GM23248 (cell line): ENCODE measurements at places on chromosomes 6 and 20. TPM values are rescaled to one million over a fixed set of nuclear protein-coding genes. Genes with fewer than 3 reads are reported as not detected.

Gene TINAG
- not detected in 2 replicates for polyA plus RNA-seq

Gene RFX6
- not detected in 2 replicates for polyA plus RNA-seq

Gene BMP2
- 0.33 and 0.34 TPM in 2 replicates for polyA plus RNA-seq

- DNase-seq, result peak; percentile 21
These were observed 306.2 kb upstream of the NT5E start for GRCh38 chr6:85143676-85144075.

- peak; percentile 90 for DNase-seq
These were observed 82.4 kb downstream of the RTN4IP1 start for GRCh38 chr6:106546691-106547414.

GRCh38 chr20:45452772-45453691 lies 16.5 kb upstream of the WFDC2 start:
- no peak for DNase-seq

DNA sequence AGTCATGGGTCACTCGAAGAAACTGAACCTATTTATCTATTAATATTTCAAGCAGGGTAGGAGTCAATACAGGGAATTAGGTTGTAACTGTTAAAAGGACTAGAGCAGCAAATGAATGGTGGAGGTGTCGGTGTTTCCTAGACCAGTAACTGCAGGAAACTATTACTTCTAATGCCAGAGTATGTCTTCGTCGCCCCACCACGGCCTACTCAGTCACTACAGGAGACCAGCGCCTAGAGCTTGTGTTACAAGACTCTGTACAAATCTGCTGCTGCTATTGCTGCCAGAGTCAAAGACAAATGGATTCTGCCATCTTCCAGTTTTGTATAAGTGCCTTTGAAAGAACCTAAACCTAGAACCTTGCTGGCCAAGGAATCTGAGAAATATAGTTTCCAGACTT lies 343.9 kb downstream of the SOX4 start:
- DNase-seq, result no peak

DNA sequence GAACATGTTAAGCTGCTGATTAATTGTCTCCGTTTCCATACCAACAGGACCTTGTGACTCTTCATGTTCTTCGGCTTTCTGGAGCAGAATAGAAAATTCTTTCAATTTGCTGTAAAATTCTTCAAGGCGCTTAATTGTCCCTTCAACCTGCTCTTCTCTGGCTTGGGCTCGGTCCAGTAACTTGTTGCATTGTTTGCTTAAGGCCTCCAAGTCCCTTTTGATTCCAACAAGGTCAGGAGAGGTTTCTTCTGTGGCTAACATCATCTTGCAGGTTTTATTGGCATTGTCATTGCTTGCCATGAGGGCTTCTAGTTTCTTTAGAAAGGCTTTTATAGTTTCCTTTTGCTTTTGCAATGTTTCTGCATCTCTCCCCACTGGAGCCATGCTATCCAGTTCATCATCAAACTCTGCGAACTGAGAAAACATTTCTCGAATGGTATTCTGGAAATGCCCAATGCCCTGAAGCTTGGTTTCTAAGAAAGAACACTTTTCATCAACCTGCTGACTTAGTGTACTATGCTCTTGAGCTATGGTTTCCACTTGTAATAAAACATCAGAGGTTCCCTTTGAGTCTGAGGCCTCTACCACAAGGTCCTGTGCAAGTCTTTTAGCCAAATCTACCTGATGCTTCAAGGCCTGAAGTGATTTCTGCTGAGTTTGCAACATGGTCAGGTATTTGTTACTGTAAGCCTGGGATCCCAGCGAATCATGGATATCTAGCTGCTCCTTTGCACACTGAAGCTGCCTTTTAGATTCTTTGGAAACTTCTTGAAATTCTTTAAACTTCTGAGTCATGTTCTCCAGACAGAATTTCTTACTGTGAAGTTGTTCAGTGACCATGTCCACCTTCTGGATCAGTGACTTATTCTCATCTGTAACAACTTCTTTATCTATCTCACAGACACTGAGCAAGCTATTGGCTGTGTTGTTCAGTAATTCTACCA lies 90.2 kb downstream of the DST start:
- DNase-seq, result peak; percentile 79

- no peak for DNase-seq
These were observed 70.2 kb downstream of the SNX9 start for GRCh38 chr6:157893238-157893637.

GRCh38 chr20:32448306-32449056 lies 90.3 kb downstream of the ASXL1 start:
- DNase-seq, result peak; percentile 23

DNA sequence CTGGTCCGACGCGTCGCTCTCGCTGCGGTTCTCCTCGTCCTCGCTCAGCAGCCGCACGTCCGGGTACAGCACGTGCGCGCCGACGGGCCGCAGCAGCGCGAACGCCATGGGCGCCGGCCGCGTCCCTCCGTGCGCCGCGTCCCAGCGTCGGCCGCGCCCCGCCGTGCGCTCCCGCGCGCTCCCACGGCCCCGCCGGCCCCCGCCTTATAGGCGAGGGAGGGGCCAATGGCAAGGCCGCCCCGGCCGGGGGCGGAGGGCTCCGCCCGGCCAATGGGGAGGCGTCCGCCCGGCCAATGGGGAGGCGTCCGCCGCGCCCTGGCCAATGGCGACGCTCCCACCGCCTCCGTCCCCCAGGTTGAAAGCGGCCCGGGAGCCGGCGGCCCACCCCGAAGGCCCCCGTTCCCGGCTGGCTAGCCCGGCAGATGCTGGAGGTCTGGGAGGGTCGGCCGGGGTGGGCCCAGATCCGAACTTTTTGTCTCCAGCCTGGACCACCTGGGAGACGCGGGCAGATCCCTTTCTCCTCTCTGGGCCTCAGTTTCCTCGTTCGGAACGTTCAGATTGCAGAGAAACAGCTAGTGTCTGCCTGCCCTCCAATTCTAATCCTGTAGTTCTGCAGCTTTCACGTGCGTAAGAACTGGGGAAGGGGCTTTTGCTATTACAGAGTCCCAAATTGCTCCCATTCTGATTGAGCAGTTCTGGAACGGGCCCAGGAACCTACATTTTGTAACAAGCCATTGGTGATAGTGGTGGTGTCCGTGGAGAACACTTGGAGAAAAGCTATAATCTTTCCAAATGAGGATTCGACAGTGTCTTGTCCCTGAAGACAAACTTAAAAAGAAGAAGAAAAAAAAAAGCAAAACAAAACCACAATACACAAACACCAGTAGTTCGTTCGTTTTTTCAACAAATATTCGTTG lies at the start of gene TCF15:
TCF15 (minus strand) TSS at position 180 of the 917 bp plus-strand sequence; CDS start at position 108, 72 bp downstream.
- DNase-seq, result peak; percentile 19

DNA sequence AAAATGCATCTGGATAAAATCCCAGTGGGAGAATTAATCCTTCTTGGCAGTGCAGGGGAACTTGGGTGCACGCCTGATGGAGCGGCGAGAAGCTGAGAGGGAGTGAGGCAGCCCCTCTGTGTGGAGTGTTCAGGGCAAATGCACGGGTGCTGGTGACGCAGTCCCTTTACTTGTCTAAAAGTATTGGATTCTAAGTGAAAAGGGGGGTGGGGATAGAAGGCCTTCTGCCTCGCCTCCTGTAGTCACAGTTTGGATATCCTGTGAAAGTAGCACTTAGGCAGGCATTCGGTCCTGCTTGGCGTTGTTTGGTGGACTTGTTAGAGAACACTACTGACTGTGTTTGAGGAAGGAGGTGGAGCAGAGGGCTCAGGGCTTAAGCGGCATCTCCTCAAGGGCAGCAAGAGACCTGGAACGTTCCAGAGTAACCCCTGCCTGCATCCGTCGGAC lies 39.3 kb downstream of the PHACTR3 start:
- no peak for DNase-seq

DNA sequence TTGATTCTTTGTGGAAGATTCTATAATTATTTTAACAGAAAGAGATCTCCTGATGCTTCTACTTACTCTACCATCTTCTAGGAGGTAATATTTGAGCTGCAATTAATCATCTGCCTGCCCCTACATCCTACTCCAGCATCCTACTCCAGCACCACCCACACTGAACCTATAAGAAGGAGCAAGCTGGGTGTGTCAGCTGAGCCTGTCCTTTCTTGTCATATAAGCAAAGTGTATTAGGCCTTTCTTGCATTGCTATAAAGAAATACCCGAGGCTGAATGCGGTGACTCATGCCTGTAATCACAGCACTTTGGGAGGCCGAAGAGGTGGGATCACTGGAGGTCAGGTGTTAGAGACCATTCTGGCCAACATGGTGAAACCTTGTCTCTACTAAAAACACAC lies 84.2 kb upstream of the ARG1 start:
- no peak for DNase-seq

- no peak for DNase-seq
These were observed 80.6 kb downstream of the NCOA7 start for GRCh38 chr6:125871365-125871764.

DNA sequence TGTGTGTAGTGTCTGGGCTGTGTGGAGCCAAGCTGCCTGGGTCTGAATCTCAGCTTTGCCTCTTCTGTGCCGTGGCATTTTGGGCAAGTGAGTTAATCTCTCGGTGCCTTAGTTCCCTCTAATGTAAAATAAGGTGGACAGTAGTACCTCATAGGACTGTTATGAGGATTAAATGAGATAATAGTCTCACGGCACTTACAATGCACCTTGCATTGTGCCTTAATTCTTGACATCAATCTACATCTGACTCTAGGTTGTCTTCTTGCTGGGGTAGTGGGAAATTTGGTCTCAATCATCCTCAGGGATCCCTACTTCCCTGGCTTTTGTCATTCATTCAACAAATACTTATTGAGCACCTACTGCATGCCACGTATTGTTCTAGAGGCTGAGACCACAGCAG lies 70.7 kb upstream of the ZNFX1 start:
- DNase-seq, result no peak

DNA sequence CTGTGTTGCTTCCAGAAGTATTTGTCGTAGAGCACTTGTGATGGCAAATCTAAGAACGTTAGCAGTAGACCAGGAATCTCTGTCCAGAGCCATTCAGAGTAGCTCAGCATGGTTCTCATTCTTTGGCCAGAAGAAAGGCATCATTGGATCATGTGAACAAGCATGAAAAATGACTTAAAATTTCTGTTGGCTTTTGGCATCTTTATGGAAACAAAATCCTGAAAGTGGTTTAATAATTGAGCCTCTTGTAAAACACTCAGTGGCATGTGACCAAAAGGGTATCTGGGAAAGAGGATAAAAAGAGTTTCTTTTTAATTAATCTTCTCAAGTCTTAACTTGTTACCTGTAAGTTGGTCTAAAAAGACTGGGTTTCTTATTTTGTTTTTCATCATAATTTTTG lies 55.2 kb downstream of the PTPN1 start:
- DNase-seq, result no peak

- DNase-seq, result no peak
These were observed 53.4 kb downstream of the PTCHD4 start for GRCh38 chr6:48057601-48058000.

GRCh38 chr6:15365273-15365687 lies 119.4 kb downstream of the JARID2 start:
- peak; percentile 92 for DNase-seq

DNA sequence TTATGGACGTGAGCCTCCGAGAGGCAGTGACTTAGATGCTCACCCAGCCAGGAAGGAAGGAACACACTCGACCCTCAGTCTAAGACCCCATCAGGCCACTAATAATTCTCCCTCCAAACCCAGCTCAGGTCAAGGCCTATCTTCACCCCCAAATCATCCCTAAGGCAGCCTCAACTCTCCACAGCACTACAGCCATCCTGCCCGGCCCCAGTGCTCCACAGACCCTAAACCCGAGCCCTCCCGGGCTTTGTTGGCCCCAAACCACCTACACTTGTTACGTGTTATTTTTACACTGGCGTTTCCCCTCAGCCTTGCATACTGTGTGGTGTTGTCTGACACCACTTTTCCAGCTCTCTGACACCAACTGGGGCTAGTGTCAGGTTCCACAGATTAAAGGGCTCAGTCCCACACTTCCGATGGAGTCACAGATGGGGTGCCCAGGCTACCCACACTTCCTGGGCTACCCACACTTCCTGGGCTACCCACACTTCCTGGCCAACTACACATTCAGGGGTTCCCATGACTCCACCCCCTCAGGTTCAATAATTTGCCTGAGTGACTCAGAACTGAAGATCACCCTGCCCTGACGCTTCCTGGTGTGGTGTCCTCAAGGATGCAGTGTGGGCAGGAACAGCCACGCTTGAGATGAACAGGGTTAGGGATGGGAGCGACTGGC lies 25.3 kb downstream of the RBCK1 start:
- DNase-seq, result peak; percentile 62

DNA sequence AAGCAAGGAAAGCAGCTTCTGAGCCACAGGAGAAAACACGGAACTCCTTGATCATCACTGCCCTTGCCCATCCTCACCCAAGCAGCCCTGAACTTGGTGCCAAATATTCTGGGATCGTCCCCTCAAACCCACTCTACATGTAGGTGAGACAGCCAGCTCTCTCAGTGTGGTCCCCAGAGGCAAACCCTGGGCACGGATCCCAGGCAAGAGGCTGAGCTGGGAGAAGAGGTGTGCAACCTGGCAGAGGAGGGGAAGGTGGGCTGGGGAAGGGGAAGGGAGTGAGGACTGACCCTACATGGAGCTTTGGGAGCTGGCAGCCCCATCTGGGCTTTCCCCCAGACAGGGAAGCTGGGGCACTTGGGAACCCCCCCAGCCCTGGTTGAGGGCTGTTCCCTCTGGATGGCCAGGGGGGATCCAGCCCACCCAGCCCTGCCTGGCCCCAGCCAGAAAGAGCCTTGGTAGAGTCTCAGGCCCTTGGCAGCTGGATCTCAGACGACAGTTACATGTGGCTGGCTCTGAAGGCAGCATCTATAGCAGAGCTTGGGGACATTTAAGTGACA lies 186.2 kb upstream of the CST7 start:
- DNase-seq, result no peak
